ENCODE measurements at places on chromosomes 3 and 15.

- DNase-seq: no peak
Measured at GRCh38 chr3:57464801-57465200, 79.3 kb downstream of the DNAH12 start.

- no peak for DNase-seq
Measured at GRCh38 chr3:177620073-177620472, 422.8 kb upstream of the TBL1XR1 start.

DNA sequence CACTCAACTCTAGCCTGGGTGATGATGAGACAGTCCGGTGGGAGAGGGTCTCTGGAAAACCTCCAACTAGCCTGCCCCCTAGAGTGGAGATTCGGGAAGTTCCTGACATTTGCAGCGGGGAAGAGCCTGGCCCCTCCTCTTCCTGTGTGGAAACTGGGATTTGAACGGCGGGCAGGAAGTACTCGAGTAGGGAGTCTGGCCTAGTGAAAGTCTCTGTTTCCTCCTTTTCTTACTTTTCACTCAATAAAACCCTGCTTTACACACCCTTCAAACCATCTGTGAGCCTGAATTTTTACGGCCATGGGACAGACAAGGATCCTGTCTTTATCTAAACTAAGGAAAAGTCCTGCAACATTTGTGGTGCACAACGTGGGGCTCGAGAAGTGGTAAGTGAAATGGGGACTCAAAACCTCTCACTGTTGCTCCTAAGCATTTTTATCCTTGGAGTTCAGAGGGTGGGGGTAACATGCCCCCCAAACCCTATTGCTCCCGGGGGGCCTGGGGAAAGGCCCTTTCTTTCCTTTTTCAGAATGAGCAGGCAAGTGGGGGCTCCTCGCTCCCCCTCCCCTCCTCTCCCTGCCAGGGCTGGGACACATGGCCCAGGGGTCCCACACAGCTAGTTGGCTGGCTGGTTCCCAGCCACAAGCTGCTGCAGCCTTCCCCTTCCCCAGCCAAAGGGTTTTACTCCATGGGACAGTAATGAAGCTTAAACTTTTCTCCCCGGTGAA is 224.7 kb upstream of the GBE1 start:
- DNase-seq: no peak

- peak; percentile 48 for DNase-seq
Measured at GRCh38 chr3:153927107-153927506, 194.1 kb upstream of the ARHGEF26 start.

GRCh38 chr3:187063286-187064121 is 75.8 kb downstream of the RPL39L start:
- DNase-seq: no peak

- no peak for DNase-seq
Measured at GRCh38 chr15:69143756-69144436, 16.5 kb upstream of the GLCE start.

GRCh38 chr3:46408853-46409252 is 1.8 kb downstream of the CCRL2 start:
- no peak for DNase-seq

- DNase-seq: no peak
Measured at GRCh38 chr15:51137024-51137423, 42.3 kb upstream of the TNFAIP8L3 start.

GRCh38 chr3:69161587-69162307 is 39.4 kb upstream of the LMOD3 start:
- DNase-seq: peak; percentile 43

GRCh38 chr3:124174476-124174875 is 182.6 kb upstream of the ROPN1 start:
- DNase-seq: no peak

DNA sequence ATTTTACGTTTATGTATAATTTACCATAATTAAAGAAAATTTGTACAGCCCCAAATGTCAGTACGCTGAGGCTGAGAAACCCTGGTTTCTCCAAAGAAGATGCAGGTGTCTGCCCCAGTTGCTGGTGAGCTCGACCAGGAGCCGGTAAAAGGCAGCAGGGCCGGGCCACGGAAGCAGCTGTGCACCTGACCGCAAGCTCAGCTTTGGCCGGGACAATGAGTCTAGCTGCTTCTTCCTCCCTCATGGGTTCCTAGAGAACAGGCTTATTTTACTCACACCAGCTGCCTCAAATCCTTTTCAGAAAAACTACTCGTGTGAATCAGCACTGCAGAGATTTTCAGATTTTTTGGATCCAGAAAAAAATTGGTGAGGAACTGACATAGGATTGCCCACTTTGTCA is 18.0 kb upstream of the ZXDC start:
- no peak for DNase-seq

GRCh38 chr3:108588601-108589000 is 637 bp downstream of the CIP2A start:
- no peak for DNase-seq

Data from astrocyte of the cerebellum (primary cell).